Hematopoietic multipotent progenitor cell treated with erythropoietin and hydrocortisone succinate and interleukin-3 and kit ligand, for 17 days (in vitro differentiated cells): ENCODE measurements at places on chromosomes 13 and 19.

DNA sequence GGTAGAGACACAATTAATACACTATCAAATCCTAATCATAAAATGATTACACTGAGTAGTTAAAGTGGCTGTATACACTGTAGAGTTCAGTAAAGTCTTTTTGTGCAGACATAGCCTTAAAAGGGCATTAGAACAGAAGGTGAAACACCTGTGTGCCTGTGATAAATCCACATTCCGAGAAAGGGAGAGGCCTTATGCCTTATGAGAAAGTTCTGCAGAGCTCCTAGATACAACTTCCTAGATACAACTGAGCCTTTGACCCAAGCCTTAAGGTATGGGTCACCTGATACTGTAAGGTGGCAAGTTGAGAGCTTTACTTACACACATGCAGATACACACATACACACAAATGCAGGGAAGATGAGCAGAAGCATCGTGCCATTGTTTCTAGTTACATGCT is 6.3 kb downstream of the SERP2 start:
- DNase-seq, result no peak

GRCh38 chr19:16470541-16470910 is 1.2 kb downstream of the EPS15L1 start:
- DNase-seq, result no peak

- no peak for DNase-seq
Measured at GRCh38 chr13:95643571-95643935, 953 bp downstream of the DZIP1 start.

- DNase-seq, result no peak
Measured at GRCh38 chr19:13997631-13997962, 8.5 kb downstream of the RFX1 start.

- no peak for DNase-seq
Measured at GRCh38 chr13:50268500-50268899, 253.3 kb downstream of the KCNRG start.

DNA sequence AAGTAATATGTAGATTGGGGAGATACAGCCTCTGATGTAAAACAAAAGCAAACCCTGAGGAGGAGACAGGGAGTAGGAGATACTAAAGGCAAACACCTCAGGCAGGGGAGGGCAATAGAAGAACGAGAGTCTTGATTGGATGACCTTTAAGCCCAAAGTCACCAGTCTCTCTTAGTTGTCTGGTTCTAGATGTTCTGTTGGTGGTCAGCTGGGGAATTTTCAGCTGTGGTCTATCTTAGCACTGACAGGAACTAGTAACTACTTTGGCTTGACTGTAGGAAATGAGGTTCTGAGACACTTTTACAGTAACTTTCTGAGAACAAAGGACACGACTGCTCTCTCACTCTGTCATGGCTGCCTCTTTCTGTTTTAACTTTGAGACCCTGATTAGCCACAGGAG is 290.7 kb upstream of the MIR17HG start:
- no peak for DNase-seq

DNA sequence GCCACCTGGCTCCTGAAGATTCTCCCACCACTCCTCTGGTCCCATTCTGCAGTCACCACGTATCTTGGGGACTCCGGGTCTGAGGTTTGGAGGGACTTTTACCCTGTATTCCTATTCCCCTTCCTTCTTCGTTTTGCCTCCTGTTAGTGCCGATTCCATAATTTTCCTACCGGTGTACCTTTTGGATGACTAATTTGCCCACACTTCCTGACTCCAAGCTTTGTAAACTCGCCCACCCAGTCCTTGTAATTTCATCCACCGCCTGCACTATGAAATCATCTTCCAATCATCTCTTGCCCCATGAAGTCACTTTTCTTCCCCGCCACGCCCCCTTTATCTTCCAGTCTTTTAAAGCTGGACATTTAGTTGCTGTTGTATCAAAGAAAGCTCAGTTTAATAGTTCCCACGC is 572 bp downstream of the UCHL3 start:
- peak; percentile 45 for DNase-seq

DNA sequence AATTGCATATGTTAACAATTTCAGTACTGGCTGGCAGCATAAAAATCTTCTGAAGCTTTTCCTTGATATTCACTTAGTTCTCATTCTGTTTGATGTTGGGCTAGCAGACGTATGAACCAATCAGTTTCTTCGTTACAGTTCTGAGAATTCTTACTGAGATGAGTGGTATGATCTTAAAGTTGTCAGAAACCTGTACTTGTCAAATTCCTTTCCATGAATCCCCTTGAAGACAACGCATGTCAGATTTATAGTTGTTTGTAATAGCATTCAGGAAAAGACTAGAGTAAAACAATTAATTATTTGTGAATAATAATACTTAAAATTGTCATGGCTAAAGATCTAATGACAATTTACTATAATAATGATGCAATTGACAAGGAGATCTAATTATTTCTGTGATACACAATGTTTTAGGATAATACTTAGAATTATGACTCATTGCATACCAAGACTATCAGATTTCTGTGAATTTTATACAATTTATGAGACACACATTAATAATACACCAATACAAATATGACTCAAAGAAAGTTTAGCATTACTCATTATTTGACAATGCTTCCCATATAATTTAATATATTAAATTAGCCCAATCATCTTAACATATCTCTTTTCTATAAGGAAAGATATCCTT is 447.2 kb downstream of the RFC3 start:
- DNase-seq, result no peak

DNA sequence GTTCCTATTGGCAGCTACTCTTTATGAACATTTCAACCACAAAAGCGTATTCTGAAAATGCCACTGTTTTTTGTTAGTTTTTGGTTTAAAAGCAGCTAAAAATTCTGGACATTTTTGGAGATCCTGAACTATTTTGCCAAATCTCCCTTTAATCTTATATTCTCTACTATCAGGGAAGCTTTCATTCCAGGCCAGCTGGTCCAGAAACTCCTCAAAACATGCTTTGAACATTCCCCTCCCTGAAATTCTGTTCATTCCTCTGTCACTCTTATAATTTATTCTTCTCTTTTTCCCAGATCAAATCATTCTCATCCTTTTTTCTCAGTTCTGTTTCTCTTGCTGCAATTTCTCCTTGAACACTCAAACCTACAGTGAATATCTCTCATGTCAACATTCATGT is 790.9 kb upstream of the ARGLU1 start:
- DNase-seq, result no peak

GRCh38 chr19:39384839-39385568 is 5.9 kb downstream of the PAF1 start:
- DNase-seq, result no peak

DNA sequence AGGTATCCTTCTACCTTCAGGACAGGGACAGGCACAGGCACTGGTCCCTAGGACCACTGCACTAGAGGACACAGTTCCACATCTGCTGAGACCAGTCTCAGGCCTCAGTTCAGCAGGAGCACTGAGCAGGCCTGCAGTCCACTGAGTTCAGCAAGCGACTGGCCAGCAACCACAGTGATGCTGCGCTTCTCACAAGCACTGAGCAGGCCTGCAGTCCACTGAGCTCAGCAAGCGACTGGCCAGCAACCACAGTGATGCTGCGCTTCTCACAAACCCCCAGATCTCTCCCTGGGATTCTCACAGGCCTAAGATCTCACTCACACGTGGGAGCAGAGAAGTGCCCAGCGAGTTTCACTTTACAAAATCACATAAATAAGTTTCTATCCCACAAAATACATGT is 140.6 kb downstream of the IRS2 start:
- DNase-seq, result no peak

GRCh38 chr13:112182251-112182650 is 115.3 kb downstream of the SOX1 start:
- no peak for DNase-seq

GRCh38 chr19:58559275-58560006 is 1.0 kb upstream of the UBE2M start:
- peak; percentile 71 for DNase-seq

DNA sequence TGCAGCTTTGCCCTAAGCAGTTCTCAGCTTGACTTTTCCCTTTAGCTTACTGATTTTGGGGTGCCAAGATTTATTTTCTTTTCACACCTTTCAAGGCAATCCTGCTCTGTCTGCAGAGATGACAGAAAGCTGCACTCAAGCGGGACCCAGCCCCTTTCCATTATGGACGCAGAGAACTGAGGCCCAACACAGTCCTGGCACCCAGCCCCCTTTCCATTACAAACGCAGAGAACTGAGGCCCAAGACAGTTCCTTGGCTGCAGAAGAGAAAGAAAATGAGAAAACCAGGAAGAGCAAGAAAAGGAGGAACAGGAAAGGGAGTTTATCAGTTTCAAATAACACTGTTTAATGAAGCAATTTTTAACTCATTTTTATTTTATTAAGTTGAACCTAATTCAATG is 36.8 kb upstream of the ATP11A start:
- no peak for DNase-seq

DNA sequence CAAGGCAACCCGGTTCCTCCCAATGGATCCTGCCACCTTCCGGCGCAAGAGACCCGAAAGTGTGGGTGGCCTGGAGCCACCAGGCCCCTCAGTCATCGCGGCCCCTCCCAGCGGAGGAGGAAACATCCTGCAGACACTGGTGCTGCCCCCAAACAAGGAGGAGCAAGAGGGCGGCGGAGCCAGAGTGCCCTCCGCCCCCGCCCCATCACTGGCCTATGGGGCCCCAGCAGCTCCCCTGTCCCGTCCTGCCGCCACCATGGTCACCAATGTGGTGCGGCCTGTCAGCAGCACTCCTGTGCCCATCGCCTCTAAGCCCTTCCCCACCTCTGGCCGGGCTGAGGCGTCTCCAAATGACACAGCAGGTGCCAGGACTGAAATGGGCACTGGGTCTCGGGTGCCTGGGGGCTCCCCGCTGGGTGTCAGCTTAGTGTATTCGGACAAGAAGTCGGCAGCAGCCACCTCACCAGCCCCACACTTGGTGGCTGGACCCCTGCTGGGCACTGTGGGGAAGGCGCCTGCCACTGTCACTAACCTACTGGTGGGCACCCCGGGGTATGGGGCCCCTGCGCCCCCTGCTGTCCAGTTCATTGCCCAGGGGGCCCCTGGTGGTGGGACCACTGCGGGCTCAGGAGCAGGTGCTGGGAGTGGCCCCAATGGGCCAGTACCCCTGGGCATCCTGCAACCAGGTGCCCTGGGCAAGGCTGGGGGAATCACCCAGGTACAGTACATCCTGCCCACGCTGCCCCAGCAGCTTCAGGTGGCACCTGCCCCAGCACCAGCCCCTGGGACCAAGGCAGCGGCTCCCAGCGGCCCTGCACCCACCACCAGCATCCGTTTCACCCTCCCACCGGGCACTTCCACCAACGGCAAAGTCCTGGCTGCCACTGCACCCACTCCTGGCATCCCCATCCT is 11.2 kb upstream of the PRR19 start:
- peak; percentile 65 for DNase-seq

- DNase-seq, result no peak
Measured at GRCh38 chr13:35720290-35720689, 243.8 kb upstream of the MAB21L1 start.

- DNase-seq, result no peak
Measured at GRCh38 chr13:24654741-24655140, 25.5 kb upstream of the ATP12A start.

DNA sequence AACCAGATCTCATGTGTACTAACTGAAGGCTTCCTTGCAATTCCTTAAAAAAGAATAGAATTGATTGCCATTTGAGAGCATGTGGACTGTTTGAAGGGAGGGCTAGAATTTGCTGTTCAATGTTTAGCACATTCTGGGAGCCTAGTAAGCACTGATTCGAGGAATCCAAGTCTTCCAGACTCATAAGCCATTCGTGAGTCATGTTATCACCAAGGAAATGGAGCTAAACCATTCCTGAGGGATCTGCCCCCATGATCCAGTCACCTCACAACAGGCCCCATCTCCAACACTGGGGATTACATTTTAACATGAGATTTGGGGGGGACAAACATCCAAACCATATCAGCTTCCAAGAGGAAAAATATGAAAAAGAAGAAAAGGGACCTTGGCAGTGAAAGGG is 276.4 kb downstream of the KCNRG start:
- no peak for DNase-seq

- DNase-seq, result no peak
Measured at GRCh38 chr13:30744056-30744680, 8.8 kb downstream of the ALOX5AP start.

GRCh38 chr19:48742096-48742495 is 1.7 kb upstream of the RASIP1 start:
- DNase-seq, result no peak
